ENCODE measurements at places on chromosomes 2 and 18.

DNA sequence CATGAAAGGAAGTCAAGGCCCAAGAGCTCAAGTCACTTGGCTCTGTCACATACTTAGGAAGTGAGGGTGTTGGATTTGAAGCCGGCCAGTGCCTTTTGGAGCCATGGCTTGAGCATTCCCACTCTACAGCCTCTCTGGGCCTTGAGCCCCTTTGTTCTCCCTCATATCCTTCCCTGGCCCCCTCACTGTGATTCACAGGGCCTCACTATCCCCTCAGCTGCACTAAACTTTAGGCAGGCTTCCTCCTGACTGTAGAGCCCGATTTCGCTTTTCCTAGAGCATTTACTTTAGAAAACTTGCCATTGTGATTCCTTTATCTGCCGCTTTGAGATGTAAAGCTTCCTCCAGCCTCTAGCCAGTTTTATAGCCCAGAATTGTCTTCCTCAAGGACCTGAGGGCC, 107.6 kb downstream of the FBXO15 start:
- no peak for DNase-seq

- peak; percentile 11 for DNase-seq
These were observed 79.8 kb downstream of the CIB4 start for GRCh38 chr2:26561376-26561775.

DNA sequence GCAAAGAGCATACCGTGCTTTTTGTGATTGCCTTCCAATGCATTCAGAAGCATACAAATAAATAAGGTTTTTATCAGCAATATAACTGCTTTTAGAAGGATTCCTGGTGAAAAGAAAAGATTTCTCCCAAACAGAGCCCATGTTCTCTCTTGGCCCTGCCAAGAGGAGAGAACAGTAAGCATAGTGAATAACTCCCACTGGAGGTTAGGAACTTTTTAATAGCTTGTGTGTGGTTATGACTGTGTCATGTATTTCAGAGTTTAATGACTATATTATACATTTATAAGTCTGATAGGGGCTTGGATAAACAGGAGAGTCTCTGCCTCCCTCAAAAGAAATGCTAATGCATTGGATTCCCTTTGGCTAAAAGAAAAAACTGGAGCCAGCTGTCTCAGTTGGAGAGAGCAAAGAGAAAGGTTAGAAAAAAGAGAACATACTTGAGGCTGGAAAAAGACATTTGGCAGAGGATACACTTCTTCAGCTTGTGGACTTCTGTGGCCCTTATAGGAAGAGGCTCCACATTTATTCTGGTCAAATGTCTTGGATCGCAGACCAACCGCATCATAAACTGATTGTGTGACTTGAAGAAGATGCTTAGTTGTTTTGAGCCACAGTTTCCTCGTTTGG, 63.0 kb upstream of the SPRED2 start:
- DNase-seq = no peak

- DNase-seq = no peak
These were observed 34.2 kb upstream of the SPATS2L start for GRCh38 chr2:200272320-200272719.

- no peak for DNase-seq
These were observed 74.5 kb downstream of the NEDD4L start for GRCh38 chr18:58118536-58118935.

- no peak for DNase-seq
These were observed 219.8 kb downstream of the DYSF start for GRCh38 chr2:71672826-71673795.
